ENCODE measurements at places on chromosomes 16 and 17. TPM values are rescaled to one million over a fixed set of nuclear protein-coding genes. Genes with fewer than 3 reads are reported as not detected.

The BCL6B gene
- not detected for total RNA-seq

The PRSS27 gene
- 2.2 TPM for total RNA-seq

The RNF43 gene
- total RNA-seq: 0.38 TPM

The LDHD gene
- 0.34 TPM for total RNA-seq

The ATP1B2 gene
- total RNA-seq: 0.20 TPM

The CCL4L2 gene
- total RNA-seq: not detected

The KRT14 gene
- total RNA-seq: not detected

The KRT24 gene
- total RNA-seq: not detected

The ENO3 gene
- 41.5 TPM for total RNA-seq

The RND2 gene
- total RNA-seq: 0.14 TPM

The AGRP gene
- not detected for total RNA-seq

The MYH8 gene
- total RNA-seq: not detected

The PRSS22 gene
- 1.6 TPM for total RNA-seq

The HIGD1B gene
- not detected for total RNA-seq

The GP1BA gene
- total RNA-seq: not detected

The CRISPLD2 gene
- total RNA-seq: 3.1 TPM

The EFNB3 gene
- total RNA-seq: 1.2 TPM

The CCL23 gene
- total RNA-seq: not detected

The DPEP2 gene
- not detected for total RNA-seq

The LGALS9B gene
- total RNA-seq: not detected

The MGAT5B gene
- 19.9 TPM for total RNA-seq

The RCVRN gene
- not detected for total RNA-seq

The KRT33A gene
- total RNA-seq: not detected

The KRTAP9-8 gene
- not detected for total RNA-seq

The CSHL1 gene
- not detected for total RNA-seq

The CACNG4 gene
- total RNA-seq: 11.0 TPM

The GCSH gene
- total RNA-seq: 58.3 TPM

The NOD2 gene
- total RNA-seq: 0.02 TPM

The VMO1 gene
- 1.7 TPM for total RNA-seq

The CBX2 gene
- total RNA-seq: 19.0 TPM

The MYH3 gene
- total RNA-seq: 0.99 TPM

The TBX21 gene
- total RNA-seq: not detected

The TMEM106A gene
- total RNA-seq: 0.80 TPM

The NDRG4 gene
- 22.3 TPM for total RNA-seq

The NRN1L gene
- 0.33 TPM for total RNA-seq

The ZNF785 gene
- not detected for total RNA-seq

Measured in A549 treated with ZK216348 at 1 μM for 4 hours (cell line).